Kidney capillary endothelial cell (primary cell): ENCODE measurements at places on chromosomes 7 and 10.
A peak's percentile ranks its signal among the peaks of the same experiment; 100 is the strongest.

DNA sequence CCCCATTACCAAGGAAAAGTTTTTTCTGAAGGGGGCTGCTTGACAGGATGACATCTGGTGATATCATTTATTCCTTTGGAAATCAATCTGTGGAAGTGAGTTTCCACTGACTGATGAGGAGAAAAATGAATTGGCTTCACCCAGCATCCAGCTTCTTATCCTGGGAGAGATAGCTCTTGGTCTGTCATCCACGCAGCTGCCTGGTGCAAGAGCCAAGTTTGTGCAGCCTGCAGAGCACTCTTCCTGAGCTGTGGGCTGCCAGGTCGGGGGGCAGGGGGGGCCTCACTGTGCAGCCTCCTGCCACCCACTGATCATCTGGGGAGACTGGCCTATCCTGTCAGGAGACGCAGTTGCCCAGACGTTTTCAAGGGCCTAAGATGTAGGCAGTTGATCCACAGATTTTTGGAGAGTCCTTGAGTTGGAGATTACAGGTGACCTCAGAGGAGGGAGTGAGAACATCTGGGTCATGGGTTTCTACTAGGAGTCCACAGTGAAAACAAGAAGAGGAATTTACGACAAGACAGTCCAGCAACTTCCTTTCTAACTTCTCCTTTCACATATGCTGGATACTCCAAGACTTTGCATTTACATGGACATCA is 75.4 kb downstream of the EGFR start:
- no peak for DNase-seq

- DNase-seq, result no peak
These were observed 219.5 kb upstream of the NRP1 start for GRCh38 chr10:33553748-33554571.

GRCh38 chr10:33047655-33048054 is 89.6 kb upstream of the ITGB1 start:
- no peak for DNase-seq

GRCh38 chr7:116491887-116492653 is 7.5 kb upstream of the CAV2 start:
- DNase-seq, result no peak

GRCh38 chr10:29482591-29483431 is 152.0 kb downstream of the SVIL start:
- peak; percentile 32 for DNase-seq

DNA sequence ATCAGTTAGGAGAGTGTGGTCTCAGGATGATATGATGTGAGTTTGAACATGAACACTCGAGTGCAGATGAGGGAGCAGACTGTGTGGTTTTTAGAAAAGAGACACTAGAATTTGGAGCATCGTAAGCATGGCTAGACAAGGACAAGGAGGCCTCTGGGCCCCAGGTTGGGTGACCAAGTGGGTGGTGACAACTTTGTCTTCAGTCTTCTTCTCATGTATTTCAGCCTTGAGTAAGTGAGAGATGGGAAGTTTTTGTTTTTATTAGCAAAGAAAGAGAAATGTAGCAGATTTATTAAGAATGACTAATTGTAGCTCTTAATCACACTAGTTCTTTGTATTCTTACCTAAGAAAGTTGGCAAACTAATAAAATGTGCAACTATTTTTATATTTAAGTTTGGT is 16.3 kb downstream of the TES start:
- no peak for DNase-seq

GRCh38 chr7:123533929-123534382 is 439 bp downstream of the IQUB start:
- DNase-seq, result peak; percentile 18

DNA sequence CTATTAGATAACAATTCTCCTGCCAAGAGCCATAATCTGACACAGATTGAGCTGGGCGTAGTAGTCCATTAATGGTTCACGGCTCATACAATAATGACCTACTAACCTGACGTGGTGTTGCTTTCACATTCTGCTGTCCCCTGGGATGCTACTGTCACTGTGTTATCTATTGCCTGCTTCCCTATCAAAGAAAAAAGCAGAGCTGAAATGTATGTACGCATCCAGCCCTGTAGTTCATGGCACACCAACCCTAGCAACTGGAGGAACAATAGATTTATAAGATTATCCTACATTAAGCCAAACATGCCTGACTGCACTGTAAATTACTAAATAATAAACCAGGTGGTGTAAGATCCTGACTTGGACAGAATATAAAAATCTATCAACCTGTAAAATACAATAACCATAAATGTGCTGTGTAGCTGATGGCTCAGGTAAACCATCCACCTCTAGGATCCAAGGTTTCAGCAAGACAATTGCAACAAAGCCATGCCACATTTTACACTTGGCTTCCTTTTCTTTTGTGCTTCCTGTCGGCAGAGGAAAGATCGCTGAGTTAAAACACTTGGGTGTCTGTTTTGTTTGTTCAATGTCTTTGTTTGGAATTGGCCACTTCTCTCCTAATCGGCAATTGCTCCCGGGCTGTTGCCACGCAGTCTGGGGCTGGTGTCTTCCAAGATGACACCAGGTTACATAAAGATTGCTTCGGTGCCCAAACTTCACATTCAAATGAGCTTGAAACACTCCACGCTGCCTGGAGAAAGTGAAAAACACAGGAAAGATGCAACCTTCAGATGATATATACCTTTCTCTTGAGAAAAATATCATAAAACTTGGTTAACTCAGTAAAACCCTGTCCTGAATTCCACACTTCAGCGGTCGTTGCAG is 143.9 kb upstream of the MGMT start:
- DNase-seq, result no peak

DNA sequence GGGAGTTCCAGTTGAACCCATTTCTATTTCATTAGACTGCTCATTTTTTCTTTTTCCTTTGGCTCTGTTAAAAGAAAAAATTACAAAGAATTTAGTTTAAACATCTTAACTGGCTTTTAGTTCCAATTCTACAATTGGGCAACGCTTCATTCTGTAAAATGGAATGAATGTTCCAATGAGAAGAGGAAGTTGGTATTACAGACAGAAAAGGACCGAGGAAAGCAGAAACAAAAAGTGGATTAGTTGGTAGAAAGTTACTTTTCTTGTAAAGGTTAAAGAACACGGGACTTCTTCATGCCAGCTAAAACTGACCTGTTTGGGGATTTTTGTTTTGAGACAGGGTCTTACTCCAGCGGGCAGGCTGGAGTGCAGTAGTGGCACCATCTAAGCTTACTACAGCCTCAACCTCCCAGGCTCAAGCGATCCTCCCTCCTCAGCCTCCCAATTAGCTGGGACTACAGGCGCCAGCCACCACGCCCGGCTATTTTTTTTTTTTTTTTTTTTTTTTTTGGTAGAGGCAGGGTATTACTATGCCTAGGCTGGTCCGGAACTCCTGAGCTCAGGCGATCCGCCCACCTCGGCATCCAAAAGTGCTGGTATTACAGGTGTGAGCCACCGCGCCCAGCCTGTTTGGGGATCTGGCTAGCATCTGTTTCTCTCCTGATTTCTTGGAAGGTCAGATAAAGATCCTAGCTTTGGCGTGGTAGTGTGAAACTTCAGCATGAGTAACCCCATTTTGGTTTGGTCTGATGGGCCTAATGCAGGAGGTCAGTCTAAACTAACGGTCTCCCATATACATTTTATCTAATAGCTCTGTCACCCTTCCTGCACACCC is 1.3 kb upstream of the VDAC2 start:
- no peak for DNase-seq

- peak; percentile 17 for DNase-seq
These were observed 27.3 kb upstream of the KMT2C start for GRCh38 chr7:152462995-152463708.

DNA sequence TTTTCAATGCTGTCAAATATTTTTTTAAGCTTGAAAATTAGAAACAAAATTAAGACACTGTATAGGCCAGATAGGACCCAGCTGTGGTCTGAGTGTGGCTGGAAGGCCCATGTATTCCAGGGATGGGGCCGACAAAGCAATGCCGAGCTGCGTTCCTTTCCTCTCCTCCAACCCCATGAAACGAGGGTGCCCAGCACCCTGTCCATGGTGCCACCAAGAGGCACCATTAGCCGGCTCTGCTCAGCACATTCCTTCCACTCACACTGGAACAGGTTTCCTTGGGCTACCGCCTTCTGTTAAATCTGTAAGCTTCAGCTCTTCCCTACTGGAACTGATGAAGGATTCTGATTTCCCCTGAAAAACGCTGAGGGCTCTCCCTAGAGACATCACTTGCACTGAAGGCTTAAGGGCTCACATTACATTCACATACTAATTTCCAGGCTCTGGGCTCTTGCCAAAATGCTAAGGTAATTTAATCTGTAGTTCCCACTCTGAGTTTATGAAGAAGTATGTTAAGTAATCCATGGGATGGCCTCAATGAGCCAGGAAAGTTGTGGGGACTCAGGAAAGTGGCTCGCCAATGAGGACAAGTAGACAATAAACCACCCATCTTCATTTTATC is 73.7 kb upstream of the CAMK2B start:
- DNase-seq, result no peak

- DNase-seq, result no peak
These were observed 23.8 kb downstream of the DIP2C start for GRCh38 chr10:665579-666091.

DNA sequence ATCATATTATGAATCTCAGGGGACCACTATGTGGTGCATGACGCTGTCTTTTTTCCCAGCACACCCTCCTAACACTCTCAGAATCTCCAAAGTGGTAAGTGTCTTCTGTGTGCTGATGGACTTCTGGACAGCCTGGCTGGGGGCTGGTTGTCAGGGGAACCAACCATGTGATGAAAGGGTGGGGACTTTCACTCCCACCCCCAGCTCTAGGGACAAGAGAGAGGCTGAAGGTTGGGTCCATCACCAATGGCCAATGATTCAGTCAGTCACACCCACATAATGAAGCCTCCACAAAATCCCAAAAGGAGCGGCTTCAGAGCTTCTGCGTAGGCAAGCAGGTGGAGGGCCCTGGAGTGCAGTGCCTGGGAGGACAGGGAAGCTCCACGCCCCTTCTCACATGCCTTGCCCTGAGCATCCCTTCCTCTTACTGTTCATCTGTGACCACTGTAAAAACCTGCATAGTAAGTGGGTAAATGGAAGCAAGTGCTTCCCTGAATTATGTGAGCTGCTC is 44.6 kb downstream of the RASGEF1A start:
- DNase-seq, result no peak

DNA sequence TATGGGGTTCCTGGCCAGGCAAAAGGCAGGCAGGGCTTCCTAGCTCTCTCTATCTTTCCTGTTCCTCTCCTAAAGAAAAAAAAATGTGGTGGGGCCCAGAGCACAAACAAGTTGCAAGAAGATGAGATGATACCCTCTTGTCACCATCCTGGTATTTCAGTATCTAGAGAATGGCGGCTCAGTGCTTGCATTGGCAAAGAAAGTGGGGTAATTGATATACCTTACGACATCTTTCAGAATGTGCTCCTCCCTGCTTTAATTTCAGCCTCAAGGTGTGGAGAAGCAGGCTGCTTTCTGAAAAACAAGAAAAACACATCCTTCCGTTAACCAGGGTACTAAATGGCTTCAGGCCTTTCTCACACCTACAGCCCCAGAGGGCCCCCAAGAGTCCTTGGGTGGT is 34.5 kb upstream of the CUX1 start:
- DNase-seq, result no peak

GRCh38 chr10:79482741-79483140 is 29.6 kb upstream of the EIF5AL1 start:
- DNase-seq, result no peak

DNA sequence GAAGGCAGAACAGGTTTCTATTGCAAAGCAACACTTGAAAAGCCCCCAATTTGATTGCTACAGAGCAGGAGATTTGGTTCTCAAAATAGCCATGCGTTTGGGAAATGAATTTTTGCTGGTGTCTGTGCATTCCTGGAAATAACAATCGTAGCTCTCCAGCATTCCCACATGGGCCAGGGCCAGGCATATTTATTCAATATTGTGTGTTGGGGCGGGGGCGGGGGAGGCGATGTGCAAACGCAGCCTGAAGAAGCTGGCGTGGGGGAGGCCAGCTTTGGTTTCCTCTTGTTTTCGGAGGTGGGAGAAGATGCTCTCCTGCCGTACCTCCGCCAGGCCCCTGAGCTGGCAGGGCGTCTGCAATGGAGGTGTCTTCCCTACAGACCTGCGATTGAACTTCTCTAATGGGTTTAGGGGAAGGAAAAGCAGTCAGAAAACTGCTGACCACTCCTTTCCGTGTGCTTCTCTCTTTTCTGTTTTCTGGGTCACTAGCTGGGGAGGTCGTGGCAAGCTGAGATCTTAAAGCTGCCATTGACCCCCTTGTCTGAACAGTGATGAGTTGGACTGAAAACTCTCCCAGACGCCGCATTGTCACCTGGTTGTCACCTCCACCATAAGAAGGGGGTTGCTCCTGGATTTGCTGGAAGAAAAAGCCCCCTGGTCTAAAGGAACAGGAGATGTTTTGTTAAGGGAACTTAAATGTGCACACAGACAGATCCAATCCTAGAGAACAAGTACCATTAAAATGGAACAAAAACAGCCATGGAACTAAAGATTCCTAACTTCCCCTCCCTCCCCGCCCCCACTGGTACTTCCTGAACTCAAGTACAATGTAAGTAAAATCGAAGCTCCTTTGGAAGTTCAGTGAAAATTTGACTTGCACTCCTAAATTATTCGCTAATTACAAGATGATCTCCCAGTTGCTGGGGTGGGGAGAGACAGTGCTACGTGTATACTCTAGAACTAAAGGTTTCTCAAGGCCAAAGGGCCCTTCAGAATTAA is 56.4 kb upstream of the HABP2 start:
- no peak for DNase-seq

DNA sequence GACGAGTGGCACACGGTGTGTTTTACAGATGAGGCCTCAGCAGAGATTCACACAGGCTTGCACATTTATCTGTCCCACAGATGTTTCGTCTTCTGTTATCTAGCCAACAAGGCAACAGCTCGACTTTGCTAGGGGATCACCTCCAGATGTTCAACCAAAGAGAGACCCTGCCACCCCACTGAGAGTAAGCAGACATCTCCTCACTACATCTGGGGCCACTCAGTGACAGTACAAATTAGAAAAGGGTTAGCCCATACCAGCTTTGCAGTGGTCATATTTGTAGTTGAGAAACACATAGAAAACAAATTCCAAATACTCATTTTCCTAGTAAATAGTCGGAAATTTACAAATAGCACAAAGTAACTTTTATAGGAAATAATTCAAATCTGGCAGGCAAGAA is 164.2 kb downstream of the HDAC9 start:
- DNase-seq, result no peak

DNA sequence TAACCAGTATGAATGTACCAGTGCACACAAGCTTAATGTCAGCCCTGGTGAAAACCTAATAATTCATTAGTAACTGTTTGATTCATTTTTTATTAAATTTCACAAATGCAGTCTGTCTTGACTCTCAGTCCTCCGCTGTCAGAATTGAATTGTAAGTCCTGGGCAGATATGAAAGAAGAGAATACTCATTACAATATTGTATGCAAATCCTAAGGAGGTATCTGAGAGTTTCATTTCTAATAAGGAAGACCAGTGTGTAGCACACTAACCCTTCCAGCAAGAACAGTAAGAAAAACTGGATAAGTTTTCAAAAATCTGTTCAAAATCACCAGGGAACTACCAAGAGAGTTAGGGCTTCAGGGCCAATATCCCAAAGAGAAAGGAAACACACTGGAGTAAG is 652.1 kb downstream of the SUGCT start:
- DNase-seq, result no peak

DNA sequence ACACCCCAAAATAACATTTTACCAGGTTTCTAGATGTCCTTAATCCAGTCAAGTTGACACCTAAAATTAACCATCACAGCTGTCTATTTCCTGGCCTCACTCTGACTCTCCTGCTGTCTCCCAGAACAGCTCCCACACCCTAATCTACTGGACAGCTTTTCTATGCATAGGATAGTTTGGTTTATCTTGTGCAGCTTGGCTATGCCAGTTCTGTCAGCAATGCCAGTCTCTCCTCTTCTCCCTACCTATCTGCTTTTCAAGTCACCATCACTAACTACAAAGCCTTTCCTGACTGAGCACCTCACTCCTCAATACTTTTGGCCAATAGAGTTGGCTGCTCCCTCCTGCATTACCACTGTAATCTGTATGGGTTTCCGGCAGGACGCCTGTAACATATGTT is 5.0 kb downstream of the NCOA4 start:
- DNase-seq, result no peak
